A549 treated with DMSO at 1 μM for 4 hours (cell line): ENCODE measurements at places on chromosomes 5 and 9. TPM values are rescaled to one million over a fixed set of nuclear protein-coding genes. Genes with fewer than 3 reads are reported as not detected.

The LMX1B gene
- total RNA-seq: 1.2 to 1.9 TPM (median 1.5 TPM) in 5 replicates

The PRSS3 gene
- 13.2 to 17.6 TPM (median 14.0 TPM) in 5 replicates for total RNA-seq

The GABRB2 gene
- total RNA-seq: not detected in 5 replicates

The EPB41L4A gene
- 1.1 to 1.5 TPM (median 1.3 TPM) in 5 replicates for total RNA-seq

The LHX2 gene
- 4.4 to 7.1 TPM (median 4.9 TPM) in 5 replicates for total RNA-seq

The C9orf50 gene
- total RNA-seq: 0.08 TPM in 1 of 5 replicates, not detected in the others

The TICAM2 gene
- 0.84 to 1.4 TPM (median 1.0 TPM) in 5 replicates for total RNA-seq

The NFIB gene
- total RNA-seq: 8.3 to 13.7 TPM (median 12.2 TPM) in 5 replicates

The MCIDAS gene
- 1.7 to 3.2 TPM (median 2.3 TPM) in 5 replicates for total RNA-seq

The PHF2 gene
- total RNA-seq: 15.8 to 19.8 TPM (median 16.7 TPM) in 5 replicates

The PKD2L2 gene
- total RNA-seq: 0.06 to 0.08 TPM in 2 of 5 replicates, not detected in the others

The FGF1 gene
- total RNA-seq: 0.24 to 1.6 TPM (median 0.65 TPM) in 5 replicates

The NR4A3 gene
- 2.3 to 3.6 TPM (median 3.2 TPM) in 5 replicates for total RNA-seq

The C9 gene
- total RNA-seq: not detected in 5 replicates

The GFRA3 gene
- total RNA-seq: 0.05 to 0.10 TPM (median 0.07 TPM) in 5 replicates

The DRD1 gene
- total RNA-seq: 0.77 to 1.3 TPM (median 0.95 TPM) in 5 replicates

The CDKN2A gene
- total RNA-seq: not detected in 5 replicates

The GLRA1 gene
- total RNA-seq: not detected in 5 replicates

The CENPK gene
- total RNA-seq: 24.5 to 36.9 TPM (median 33.5 TPM) in 5 replicates

The SPATA31A1 gene
- total RNA-seq: not detected in 5 replicates

The ADAMTS6 gene
- 0.05 to 0.18 TPM (median 0.08 TPM) in 5 replicates for total RNA-seq

The TTC23L gene
- 0.05 to 0.33 TPM (median 0.22 TPM) in 4 of 5 replicates, not detected in the other for total RNA-seq

The PCDHGB6 gene
- 0.09 to 0.23 TPM (median 0.13 TPM) in 5 replicates for total RNA-seq

The FGD3 gene
- 0.11 to 0.41 TPM (median 0.23 TPM) in 5 replicates for total RNA-seq

The SNCAIP gene
- total RNA-seq: 0.04 to 0.09 TPM in 2 of 5 replicates, not detected in the others

The ACTBL2 gene
- total RNA-seq: 0.02 to 0.09 TPM (median 0.06 TPM) in 5 replicates

The ABL1 gene
- total RNA-seq: 40.7 to 58.9 TPM (median 52.2 TPM) in 5 replicates

The SLC36A3 gene
- total RNA-seq: not detected in 5 replicates

The PCDHGC3 gene
- total RNA-seq: 5.7 to 7.4 TPM (median 6.8 TPM) in 5 replicates

The FBXL17 gene
- 6.4 to 8.9 TPM (median 7.8 TPM) in 5 replicates for total RNA-seq

The BTNL9 gene
- 0.81 to 1.4 TPM (median 0.87 TPM) in 5 replicates for total RNA-seq

The RAD17 gene
- 13.0 to 16.8 TPM (median 15.8 TPM) in 5 replicates for total RNA-seq

The NSD1 gene
- total RNA-seq: 16.1 to 27.6 TPM (median 23.7 TPM) in 5 replicates

The SELENOP gene
- 0.10 to 0.72 TPM (median 0.42 TPM) in 5 replicates for total RNA-seq

The PTGS1 gene
- total RNA-seq: 1.3 to 1.7 TPM (median 1.5 TPM) in 5 replicates

The NRARP gene
- 3.5 to 5.6 TPM (median 5.4 TPM) in 5 replicates for total RNA-seq

The FOXI1 gene
- not detected in 5 replicates for total RNA-seq

The GRM6 gene
- total RNA-seq: not detected in 5 replicates

The ZNG1C gene
- 54.4 to 70.4 TPM (median 62.6 TPM) in 5 replicates for total RNA-seq

The CER1 gene
- total RNA-seq: not detected in 5 replicates

The LHX3 gene
- total RNA-seq: 0.05 to 0.13 TPM (median 0.09 TPM) in 5 replicates
